Activated CD8-positive, alpha-beta memory T cell treated with anti-CD3 and anti-CD28 coated beads, Interleukin-2, amount 10 ng/mL, durations not matched to agents 7 days and 5 days (primary cell): ENCODE measurements at places on chromosomes 6 and 20. TPM values are rescaled to one million over a fixed set of nuclear protein-coding genes. Genes with fewer than 3 reads are reported as not detected.
A peak's percentile ranks its signal among the peaks of the same experiment; 100 is the strongest.

DNA sequence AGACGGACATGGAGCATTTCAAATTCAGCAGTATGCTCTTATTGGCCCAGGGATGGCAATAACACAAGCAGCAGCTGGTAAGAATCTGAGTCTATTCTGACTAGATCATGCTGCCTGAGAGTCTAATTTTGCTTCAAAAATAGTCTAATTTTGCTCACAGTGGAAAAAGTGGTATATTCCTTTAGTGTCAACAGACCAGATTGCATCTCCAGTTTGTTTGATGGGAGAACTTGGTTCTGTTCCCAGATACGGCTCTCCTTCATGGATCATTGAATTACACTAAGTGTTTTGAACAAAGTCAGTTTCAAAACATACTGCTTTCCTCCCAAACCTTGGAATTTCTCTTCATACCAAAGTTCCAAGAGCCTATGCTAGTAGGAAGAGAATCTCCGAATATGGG lies 586.1 kb downstream of the RNF144B start:
- H3K27me3 ChIP-seq = no peaks in the 10 kb centered on the region
- DNase-seq = no peak
- H3K36me3 ChIP-seq = no peaks in the 10 kb centered on the region
- H3K4me3 ChIP-seq = no peak overlapping the region

GRCh38 chr20:63957004-63957689 lies 931 bp upstream of the UCKL1 start:
- peaks cover under 1% of the 10 kb centered on the region for H3K36me3 ChIP-seq
- H3K27ac ChIP-seq = peak overlapping the region; percentile 85
- H3K4me1 ChIP-seq = peaks cover 30% of the 10 kb centered on the region
- peak; percentile 84 for DNase-seq
- H3K27me3 ChIP-seq = no peaks in the 10 kb centered on the region

DNA sequence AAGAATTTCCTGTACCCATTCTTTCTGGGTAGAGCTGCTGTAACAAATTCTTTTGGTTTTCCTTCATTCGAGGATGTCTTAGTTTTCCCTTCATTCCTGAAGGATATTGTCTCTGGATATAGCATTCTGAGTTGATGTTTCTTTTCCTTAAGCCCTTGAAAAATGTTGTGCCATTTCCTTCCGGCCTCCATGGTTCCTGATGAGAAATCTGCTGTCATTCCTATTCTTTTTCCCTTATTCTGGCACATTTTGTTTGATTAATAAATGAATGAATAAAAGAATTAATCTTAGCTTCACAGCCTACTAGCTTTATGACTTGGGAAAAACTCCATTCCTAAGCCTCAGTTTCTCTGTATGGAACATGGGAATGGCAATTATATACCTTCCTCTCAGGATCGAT lies 173.1 kb downstream of the EYA2 start:
- DNase-seq = no peak
- H3K36me3 ChIP-seq = no peaks in the 10 kb centered on the region
- H3K4me1 ChIP-seq = no peaks in the 10 kb centered on the region

The WFDC5 gene
- total RNA-seq = not detected

The PGC gene
- total RNA-seq = not detected
